ENCODE measurements at places on chromosomes 1 and 21. TPM values are rescaled to one million over a fixed set of nuclear protein-coding genes. Genes with fewer than 3 reads are reported as not detected.

The PIK3CD gene
- total RNA-seq, result 3.6 TPM

The NTMT2 gene
- not detected for total RNA-seq

The FCGR3A gene
- total RNA-seq, result not detected

The KRTAP7-1 gene
- total RNA-seq, result not detected

The FAM131C gene
- total RNA-seq, result 0.09 TPM

The KLHDC7A gene
- not detected for total RNA-seq

The PGBD5 gene
- total RNA-seq, result 0.09 TPM
